ENCODE measurements at places on chromosomes 12 and 14.

DNA sequence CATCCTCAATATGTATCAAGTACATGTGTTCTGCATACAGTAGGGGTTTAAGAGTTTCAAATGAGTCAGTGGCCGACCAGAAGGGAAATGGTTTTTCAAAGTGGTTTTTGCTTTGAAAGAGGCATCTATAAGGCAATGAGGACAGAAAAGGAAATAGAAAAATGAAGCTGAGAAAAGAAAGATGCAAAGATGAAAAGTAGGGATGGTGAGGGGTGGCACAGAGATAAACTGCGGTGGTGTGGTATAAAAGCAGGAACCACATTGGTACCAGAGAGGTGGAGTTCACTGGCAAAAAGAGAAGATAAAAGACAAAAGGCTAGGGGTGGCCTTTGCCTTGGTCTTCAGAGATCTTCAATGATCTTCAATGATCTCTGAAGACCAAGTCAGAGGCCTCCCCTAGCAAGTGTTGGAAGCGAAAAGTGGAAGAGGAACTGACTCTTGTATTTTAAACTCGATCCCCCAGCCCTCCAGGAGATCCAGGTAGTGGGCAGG is 144.0 kb upstream of the KRR1 start:
- DNase-seq: no peak

GRCh38 chr12:119259484-119259883 is 75.0 kb upstream of the CCDC60 start:
- DNase-seq: no peak

GRCh38 chr12:111741235-111741812 is 25.4 kb upstream of the ALDH2 start:
- no peak for DNase-seq

GRCh38 chr12:100539202-100539601 is 34.3 kb upstream of the GAS2L3 start:
- no peak for DNase-seq

- DNase-seq: no peak
Observed at GRCh38 chr14:28666961-28667360, 99.6 kb upstream of the FOXG1 start.

DNA sequence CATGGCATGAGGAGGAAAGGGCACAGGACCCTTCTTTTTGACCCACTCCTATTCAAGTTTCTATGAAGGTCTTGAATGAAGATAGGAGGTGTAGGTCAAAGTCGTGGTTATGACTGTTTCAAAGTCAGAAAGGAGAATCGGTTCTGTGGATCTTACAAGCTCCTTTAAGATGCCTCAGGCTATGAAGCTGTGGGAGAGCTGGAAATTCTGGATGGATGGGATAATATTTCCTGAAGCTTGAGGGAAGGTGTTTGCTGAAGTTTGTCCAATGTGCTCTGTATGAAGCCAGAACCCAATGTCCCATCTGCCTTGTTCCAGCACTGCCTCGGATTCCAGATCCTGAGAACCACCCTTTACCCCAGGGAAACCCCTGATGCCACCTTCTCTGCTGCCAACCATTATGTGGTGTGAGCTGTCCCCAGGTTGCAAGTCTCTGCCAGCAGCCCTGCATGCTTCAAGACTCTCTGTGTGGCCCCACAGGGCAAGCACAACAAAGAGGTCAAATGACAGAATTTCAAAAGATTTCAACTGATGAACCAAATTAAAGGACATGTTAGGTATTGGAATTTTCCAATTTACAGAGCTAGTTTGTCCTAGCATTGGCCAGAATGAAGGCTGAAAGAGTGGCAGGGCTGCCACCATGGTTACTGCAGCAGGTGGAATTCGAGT is 472.0 kb downstream of the RGS6 start:
- DNase-seq: no peak

DNA sequence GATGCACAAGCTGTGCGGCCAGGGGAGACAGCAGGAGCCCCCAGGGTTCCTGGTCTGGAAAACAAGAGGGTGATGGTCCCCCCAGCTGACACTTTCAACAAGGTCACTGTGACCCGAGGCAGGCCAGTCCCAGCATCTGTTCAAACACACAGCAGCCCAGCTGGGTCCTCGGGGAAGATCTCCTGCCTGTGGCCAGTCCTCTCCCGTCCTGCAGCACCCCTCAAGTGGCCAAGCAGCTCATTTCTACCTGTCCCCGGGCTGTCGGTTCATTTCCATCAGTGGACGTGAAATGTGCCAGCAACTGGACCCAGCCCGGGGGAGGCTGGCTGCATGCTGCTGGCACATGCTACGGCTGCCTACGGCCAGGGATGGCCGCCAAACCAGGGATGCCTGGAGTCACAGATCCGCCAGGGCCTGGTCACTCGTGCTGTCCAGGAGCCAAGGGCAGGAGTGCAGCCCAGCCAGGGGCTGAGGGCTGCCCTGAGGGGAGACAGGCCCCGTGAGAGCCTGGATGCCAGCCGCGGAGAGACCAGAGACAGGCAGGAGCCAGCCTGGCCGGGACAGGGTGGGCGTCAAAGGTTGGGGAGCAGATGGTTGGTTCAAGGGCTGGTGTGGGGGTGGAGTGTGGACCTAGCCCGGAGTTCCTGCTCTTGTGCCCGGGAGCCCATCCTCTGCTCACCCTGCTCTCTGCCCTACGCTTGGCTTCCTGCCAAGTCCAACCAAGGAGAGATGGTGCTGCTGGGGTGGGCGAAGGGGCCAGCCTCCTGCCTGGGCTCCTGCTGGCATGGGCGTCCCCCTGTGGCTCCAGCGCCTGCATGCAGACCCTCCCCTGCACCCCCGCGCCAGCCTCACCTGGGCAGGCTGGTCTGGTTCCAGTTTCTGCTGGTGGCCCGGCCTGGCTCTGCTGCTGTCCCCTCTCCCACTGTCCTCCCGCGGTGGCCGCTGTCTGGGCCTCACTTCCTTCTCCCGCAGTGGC is 143.8 kb downstream of the ADGRD1 start:
- no peak for DNase-seq

GRCh38 chr14:94051115-94051514 is 25.0 kb downstream of the OTUB2 start:
- no peak for DNase-seq

- DNase-seq: no peak
Observed at GRCh38 chr14:57835766-57836165, 30.1 kb downstream of the SLC35F4 start.

GRCh38 chr12:12505544-12506495 is 56.8 kb downstream of the DUSP16 start:
- DNase-seq: no peak

GRCh38 chr12:129885287-129885686 is 18.5 kb downstream of the TMEM132D start:
- DNase-seq: no peak

GRCh38 chr12:63078906-63079305 is 72.1 kb downstream of the AVPR1A start:
- DNase-seq: no peak

- DNase-seq: no peak
Observed at GRCh38 chr12:5510251-5510805, 78.4 kb downstream of the NTF3 start.

DNA sequence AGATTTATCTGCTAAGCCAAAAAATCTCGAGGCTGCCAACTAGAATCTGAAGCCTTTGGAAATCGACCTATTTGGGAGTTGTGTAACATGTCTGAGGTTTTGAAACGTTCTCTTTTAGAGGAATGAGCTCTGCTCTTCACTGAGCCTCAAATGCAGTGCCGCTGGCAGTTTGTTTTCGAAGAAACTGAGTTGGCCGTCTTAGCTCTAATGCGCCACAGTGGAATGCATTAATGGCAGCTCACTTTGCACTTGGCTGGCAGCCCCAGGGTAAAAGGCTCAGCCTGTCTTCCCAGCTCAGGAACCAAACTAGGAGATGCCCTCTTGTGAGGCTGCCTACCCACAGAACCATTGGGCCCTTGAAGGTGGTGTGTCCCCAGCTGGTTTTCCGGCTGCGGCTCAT is 53.8 kb downstream of the SFSWAP start:
- DNase-seq: no peak

GRCh38 chr14:44940211-44940610 is 21.5 kb downstream of the KLHL28 start:
- DNase-seq: no peak

GRCh38 chr14:58650857-58651256 is 13.1 kb downstream of the DACT1 start:
- no peak for DNase-seq
